Hepatic stellate cell (primary cell): ENCODE measurements at places on chromosomes 4 and X.

DNA sequence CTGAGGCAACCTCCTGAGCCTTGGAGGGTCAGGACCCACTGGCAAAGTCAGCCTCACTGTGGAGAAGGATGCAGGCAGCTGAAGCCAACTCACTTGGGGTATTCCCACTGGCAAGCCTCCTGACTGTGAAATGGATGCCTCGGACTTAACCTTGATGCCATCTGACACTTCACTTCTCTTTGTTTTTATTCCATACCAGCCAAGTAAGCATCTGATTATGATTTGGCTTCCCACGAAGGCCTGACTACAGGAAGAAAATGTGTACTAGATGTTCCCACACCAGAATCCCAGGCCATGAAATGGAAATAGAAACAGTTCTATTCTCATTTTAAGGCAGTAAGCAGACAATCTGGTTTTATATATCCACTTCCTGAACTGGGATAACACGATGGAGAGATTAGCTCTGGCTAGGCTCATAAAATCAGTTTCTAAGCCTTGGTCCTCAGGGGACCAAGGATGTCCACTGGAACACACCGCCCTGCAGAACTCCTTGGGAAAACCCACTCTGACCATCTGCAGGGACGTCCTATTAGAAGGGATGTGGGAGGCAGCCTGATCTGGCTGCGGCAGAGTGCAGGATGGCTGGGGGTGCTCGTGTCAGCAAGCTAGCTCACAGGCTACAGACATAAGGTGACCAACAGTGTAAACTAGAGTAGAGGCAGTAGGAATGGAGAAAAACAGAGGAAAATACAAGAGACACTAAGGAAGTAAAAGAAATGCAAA is 89.3 kb downstream of the TSPAN5 start:
- DNase-seq, result no peak

DNA sequence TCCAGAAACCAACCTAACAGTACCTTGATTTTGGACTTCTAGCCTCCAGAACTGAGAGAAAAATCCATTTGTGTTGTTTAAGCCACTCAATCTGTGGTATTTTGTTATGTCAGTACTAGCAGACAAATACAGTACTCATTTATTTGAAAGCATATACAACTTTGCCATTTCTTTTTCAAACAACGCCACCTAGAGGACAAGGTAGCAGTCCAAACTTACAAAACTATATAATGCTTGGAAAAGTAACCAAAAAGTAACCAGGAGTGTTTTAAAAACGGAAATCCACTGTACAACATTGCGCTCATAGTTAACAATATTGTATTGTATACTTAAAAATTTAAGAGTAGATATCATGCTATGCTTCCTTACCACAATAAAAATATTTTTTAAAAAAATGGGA is 37.0 kb upstream of the FGF13 start:
- no peak for DNase-seq

- no peak for DNase-seq
Observed at GRCh38 chr4:17313194-17313593, 198.7 kb downstream of the QDPR start.

GRCh38 chr4:175970724-175971123 is 94.9 kb upstream of the WDR17 start:
- DNase-seq, result no peak

DNA sequence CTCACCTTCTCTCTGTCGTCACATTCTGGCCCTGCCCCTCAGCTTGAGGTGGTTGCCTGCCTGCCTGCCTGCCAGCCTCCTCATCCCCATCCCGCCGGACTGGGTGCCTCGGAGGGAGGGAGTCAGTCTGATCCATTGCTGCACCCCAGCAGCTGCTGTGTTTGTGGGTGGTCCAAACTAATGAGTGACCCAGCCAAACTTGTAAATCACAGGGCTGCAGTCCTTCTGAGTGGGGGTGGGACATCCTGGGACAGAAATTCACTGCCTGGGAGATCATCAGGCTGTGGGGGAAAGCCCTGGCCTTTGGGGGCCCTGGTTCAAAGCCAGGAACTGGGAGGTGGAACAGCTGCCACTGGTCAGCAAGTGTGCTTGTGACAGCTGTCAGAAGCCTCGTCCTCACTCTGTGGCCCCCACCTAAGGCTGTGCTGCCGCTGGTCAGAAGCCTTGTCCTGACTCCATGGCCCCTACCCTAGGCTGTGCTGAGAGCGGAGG is 5.6 kb downstream of the GPR78 start:
- DNase-seq, result no peak

DNA sequence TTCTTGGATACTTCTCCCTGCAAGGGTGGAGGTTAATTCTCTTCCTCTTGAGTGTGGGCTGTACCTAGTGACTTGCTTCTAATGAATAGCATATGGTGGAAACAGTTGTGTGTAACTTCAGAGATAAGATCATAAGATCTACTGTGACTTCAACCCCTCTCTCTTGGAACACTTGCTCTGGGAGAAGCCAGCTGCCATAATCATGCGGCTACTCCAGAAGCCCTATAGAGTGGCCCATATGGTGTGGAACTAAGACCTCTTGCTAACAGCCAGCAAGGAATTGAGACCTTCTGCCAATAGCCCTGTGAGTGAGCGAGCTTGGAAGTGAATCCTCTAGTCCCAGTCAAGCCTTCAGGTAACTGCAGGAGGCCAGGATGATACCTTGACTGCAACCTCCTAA is 81.1 kb downstream of the RBMX2 start:
- DNase-seq, result no peak
